ENCODE measurements at places on chromosomes 12 and 14. TPM values are rescaled to one million over a fixed set of nuclear protein-coding genes. Genes with fewer than 3 reads are reported as not detected.

Gene WASHC4
- 47.6 TPM for total RNA-seq

- no peak for DNase-seq
These were observed 10.9 kb upstream of the KRT77 start for GRCh38 chr12:52713960-52714886.

- DNase-seq: no peak
These were observed 25.1 kb downstream of the GPR65 start for GRCh38 chr14:88030079-88030478.

GRCh38 chr12:132491138-132491663 is 1.2 kb downstream of the FBRSL1 start:
- no peak for DNase-seq

DNA sequence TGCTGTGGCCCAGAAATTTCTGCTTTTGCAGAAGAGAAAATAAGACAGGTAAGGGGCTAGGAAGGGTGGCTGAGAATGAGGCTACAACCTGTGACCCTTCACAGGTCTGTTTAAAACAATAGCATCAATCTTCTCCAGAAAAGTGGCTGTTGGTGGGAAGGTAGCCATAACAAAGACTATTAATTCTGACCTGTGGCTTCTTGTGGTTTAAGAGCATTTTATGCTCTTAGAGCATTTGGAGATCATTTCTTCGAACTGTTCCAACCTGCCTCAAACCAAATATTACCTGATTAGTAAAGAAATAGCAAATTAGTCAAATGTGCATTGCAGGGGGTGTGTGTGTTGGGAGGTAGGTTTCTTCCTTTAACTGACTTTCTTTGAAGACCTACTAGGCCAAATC is 15.2 kb upstream of the TCP11L2 start:
- DNase-seq: no peak

GRCh38 chr12:114274131-114274530 is 131.8 kb downstream of the TBX5 start:
- no peak for DNase-seq

- peak; percentile 13 for DNase-seq
These were observed 33.5 kb downstream of the TSHR start for GRCh38 chr14:80988735-80989429.

Gene CCDC177
- not detected for total RNA-seq

DNA sequence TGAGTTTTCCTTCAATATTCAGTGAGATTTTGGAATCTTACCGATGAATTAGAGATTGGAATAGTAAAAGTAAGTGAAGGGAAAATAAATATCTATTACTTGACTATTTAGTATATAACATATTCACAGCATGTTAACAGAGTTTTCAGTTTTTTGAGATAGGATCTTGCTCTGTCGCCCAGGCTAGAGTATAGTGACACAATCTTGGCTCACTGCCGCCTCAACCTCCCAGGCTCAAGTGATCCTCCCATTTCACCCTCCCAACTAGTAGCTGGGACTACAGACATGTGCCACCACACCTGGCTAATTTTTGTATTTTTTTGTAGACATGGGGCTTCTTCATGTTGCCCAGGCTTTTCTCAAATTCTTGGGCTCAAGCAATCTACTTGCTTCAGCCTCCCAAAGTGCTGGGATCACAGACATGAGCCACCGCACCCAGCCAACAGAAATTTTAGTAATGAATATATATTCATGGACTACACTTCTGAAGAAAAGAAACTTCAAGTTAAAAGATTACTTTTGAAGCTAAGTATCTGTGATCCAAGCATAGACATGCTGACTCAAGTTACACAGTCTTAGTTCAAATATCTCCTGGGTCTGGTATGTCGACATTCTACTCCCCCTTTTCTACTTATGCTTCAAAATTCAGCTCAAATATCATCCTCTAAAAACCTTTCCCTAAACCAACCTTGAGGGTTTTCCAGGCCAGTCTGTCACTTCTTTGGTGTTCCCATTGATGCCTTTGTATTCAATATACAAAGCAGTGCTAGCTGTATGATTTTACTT is 13.8 kb downstream of the UBE2N start:
- no peak for DNase-seq

Gene CAMKK2
- total RNA-seq: 31.9 TPM

- no peak for DNase-seq
These were observed 31.5 kb upstream of the BHLHE41 start for GRCh38 chr12:26156201-26156871.

GRCh38 chr12:73413974-73414373 is 1123.7 kb upstream of the ATXN7L3B start:
- no peak for DNase-seq

Gene GPD1
- 0.37 TPM for total RNA-seq

Gene GARIN6
- not detected for total RNA-seq

DNA sequence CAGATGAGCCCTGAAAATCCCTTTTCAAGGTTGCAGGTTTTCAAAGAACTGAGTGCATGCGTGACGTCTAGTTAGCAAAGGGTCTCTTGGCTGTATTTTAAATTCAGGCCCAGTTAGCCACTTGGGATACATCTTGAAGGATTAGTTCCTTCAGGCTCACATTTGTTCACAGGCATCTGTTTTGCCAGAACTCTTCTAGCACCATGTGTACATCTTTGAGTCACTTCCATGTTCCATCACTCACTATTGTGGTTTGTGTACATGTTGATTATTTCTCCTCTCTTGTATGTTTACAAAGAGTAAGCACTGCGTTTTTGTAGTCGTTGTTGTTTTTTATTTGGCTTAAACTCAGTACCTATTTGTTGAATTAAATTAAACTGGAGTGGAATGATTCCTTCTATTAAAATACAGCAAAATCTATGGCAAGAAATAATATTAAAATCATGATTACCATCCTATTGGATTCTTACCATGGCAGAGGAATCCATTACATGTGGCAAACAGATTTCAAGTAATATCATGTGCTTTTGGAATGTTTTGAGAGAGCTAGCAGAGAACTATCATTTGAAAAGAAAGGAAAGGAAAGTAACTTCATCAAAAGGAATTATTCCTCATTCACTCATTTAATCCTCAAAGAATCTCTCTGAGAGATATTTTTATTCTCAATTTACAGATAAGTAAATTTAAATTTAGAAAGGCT is 438.9 kb upstream of the FAR2 start:
- no peak for DNase-seq

- DNase-seq: no peak
These were observed 290.5 kb downstream of the NUAK1 start for GRCh38 chr12:105848286-105848685.

- no peak for DNase-seq
These were observed 928.7 kb downstream of the LRFN5 start for GRCh38 chr14:42535397-42535796.

- no peak for DNase-seq
These were observed 204.4 kb downstream of the TMX1 start for GRCh38 chr14:51444353-51445000.

DNA sequence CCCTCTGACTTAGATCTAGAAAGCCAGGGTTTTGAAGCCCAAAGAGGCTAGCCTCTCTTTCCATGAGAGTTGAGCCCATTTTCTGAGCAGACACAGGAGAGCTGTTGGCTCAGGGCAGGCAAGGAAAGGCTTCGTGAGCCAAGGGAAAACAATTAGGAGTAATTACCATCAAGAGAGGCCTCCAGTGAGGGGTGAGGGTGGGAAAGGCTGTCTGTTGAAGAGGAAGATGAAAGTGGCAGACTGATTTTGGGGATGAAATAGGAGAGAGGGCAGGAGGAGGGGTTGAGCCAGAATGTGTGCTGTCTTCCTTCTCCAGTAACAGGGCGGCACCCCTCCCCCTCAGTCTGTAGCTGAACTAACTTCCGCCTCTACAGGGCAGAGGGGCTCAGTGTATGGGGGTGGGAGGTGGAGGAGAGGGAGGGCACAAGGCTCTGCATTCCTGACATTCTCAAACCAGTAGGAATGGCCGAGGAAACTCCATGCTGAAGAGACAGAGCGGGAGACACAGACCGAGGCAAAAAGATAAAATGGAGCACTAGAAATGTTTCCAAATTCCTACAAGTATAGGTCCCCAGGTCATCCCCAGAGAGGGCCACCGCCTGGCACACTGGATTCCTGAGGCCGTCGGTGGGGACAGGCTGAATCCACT is 33.1 kb upstream of the COL2A1 start:
- no peak for DNase-seq

Gene OASL
- 0.47 TPM for total RNA-seq

GRCh38 chr14:101018561-101019290 is 115.2 kb upstream of the RTL1 start:
- no peak for DNase-seq

DNA sequence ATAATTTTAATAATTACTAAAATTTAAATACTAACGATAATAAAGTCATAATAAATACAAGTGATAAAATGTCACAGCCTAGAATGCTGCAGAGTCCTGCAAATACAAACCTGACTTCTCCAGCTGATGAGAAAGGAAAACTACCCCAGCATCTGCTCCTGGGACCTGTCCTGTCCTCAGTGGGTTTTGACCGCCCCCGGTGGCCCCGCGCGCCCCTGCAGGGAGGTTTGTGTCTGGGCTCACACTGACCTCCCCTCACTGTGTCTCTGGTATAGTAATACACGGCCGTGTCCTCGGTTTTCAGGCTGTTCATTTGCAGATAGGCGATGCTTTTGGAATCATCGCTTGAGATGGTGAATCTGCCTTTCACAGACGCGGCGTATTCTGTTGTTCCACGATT is 1139.4 kb downstream of the TMEM121 start:
- DNase-seq: no peak

GRCh38 chr14:50366115-50366514 is 30.6 kb downstream of the CDKL1 start:
- no peak for DNase-seq

DNA sequence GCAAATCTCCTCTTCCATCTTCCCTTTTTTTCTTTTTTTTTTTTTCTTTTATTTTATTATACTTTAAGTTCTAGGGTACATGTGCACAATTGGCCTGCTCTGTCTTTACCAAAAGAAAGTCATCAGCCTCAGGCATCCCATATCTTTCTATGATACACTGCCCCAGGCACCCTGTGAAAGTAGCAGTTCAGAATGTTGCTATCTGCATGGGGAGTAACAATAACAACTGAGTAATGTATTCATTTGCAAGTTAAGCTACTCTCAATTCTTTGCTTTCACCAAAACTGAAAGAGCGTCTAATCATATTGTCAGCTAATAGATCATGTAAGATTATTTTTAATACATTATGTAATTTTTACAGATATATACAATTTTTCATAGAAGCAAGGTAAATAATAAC is 13.5 kb upstream of the GCH1 start:
- DNase-seq: no peak

Gene KRT8
- total RNA-seq: 179 TPM

GRCh38 chr14:77153802-77154201 is 12.2 kb upstream of the ZDHHC22 start:
- no peak for DNase-seq

Gene RFLNA
- not detected for total RNA-seq

Gene CCNT1
- 54.3 TPM for total RNA-seq

GRCh38 chr14:44279357-44279756 is 227.7 kb downstream of the FSCB start:
- no peak for DNase-seq

Measured in MCF 10A (cell line).